ENCODE measurements at places on chromosomes 5 and 9.

DNA sequence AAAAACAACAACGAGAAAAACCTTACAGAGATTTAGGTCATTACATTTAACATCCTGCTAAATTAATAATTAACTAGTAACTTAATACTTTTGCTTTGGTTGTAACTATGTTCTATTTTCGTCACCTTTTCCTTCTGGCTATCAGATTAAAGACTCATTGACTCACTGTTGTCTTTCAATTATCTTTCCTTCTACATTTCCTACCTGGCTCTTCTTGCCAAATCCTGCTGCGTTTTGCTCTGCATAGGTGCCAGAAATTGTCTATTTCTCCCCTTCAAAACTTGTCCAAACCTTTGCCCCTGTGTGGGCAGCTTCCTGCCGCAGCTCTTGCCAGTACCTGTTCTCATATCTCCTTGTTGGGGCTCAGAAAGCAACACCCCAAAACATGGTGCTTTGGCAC is 235.5 kb upstream of the ZNF608 start:
- DNase-seq: no peak

DNA sequence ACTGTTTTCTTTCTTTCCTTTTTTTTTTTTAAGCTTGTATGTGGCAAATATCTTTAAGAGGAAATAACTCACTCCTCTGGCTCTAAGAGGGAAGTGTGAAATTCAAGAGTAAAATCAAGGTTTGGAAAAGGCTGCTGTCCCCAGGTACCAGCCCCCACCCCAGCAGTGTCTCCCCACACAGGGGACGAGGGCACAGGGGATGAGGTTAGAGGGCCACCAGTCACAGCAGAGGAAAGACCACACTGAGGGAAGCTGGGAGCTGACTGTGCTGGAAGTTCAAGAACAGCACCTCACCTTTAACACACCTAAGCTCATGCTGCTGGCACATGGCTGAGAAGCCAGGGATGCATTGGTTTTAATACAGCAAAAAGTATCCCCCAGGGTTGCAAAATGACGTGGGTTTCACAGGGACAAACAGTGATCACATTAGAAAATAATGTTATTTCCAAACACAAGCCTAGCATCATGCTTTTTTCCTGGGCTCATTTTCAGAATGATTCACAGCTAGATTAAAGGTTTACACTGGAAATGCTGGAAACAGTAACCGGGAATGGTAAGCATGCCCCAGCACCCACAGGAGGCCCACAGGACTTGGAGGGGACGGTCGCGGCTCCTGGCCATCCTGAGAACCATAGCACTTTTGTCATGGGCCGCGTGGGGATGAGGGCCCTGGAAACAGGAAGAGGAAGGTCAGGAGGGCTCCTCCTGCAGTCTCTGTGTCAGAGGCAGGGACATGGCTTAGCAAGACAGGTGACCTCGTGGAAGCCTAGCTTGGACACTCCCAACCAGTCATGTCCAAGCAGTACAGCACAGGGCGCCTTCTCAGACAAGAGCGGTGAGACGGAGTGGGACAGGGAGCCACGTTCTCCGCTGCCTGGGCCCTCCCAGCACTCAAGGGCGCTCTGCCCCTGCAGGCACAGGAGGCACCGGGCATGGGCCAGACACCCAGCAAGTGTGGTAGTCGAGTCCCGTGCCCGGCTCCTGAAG is 6.9 kb downstream of the LPCAT1 start:
- DNase-seq: peak; percentile 1

GRCh38 chr9:34810187-34810524 is 100.2 kb upstream of the CCL21 start:
- DNase-seq: no peak

GRCh38 chr5:157217289-157218024 is 36.8 kb downstream of the ITK start:
- DNase-seq: no peak

GRCh38 chr5:95009812-95010211 is 275.1 kb downstream of the MCTP1 start:
- DNase-seq: no peak

- no peak for DNase-seq
Measured at GRCh38 chr9:90773617-90774016, 28.0 kb upstream of the SYK start.

GRCh38 chr9:137085920-137086530 is 760 bp upstream of the MAN1B1 start:
- peak; percentile 52 for DNase-seq

DNA sequence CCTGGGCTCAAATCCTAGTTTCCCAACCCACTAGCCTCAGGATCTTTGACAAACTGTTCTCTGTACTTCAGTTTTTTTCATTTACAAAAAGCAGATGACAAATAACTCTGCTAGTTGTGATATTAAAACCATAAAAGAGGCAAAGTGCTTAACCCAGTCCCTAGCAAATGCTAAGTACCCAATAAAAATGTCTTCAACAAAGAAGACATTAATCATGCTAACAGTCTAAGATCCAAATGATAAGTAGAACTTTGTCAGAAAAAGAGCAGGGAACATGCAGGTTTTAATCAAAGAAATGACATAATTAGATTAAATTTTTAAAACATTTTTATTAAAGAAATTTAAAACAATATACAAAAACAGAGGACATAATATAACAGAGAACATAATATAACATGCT is 203.0 kb upstream of the ADRA1B start:
- no peak for DNase-seq

DNA sequence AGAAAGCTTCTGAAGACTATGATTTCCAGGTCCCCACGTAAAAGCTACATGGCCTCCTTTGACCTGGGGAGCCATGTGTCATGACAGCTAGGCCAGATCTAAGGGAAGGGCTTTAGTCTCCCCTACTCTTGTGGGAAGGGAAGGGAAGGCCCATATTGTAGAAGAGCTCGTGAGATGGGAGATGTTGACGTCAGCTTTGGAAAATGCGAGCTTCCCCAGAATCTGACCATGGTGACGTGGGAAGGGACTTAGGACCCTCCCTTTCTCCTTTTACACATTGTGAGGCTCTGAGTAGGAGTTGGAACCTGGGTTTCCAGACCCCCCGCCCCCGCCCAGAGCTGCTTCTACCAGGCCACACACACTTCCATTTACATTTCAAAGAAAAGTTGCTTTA is 165.5 kb downstream of the SYK start:
- DNase-seq: no peak

DNA sequence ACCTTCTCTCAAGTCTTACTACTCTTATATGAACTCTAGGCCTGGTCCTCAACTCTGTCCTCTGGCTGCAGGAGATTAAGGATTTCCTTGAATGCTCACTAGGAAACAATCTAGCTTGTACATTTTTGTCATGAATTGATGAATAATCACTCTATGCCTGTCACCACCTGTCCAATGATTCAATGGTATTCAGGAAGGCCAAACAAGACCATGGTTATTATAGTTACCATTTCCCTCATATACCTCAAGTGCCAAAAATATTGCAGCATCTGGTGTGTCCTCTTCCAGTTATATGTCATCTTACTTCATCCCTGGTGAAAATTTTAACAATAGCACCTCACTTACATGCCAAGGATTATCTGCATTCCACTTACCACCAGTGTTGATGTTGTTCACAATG is 179.0 kb upstream of the MOCS2 start:
- DNase-seq: no peak

DNA sequence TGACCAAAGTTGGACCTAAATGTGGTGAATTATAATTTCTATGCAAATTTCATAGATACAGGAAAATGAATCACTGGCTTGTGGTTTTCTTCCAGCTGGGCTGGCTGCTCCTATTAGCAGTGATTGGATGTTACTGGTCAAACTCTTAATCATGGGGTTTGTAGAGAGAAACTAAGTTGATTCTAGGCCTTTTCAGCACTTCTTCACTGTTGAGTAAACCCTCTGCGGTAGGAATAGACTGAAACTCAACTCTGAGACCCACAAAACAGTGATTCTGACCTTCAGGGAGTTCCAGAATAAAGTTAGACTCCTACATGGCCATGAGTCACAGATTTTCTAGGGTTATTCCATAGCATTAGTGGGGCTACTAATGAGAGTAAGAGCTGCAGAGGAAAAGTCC is 47.9 kb upstream of the FKTN start:
- DNase-seq: no peak

DNA sequence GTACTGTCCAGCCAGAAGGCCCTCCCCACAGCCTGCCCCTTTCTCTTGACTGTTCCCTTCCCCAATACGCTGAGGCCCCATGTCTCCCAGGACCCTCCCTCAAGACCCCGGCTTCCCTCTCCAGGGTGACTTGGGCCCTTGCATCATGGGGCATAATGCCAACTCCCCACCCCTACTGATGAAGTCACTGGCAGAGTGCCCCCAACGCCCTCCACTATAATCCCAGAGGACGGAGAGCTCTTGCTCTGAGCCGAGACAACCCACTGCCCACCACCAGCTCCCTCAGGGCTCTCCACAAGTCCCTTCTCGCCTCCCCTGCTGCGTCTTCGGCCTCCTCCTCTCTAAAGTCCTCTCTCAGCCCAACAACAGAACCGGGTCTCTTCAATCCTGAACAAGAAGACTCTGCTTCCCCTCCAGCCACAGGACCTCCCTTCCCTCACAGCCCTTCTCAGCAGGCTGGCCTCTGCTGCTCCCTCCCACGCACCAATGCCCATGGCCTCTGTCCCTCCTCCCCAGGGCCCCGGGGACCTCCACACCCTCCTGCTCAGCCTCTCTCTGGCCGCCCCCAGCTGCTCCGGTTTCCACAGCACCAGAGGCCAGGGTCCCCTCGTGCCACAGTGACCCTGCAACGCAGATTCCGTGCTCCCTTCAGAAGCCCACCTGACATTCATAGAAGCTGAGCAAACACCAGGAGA is 47.6 kb downstream of the ADAMTS2 start:
- no peak for DNase-seq

DNA sequence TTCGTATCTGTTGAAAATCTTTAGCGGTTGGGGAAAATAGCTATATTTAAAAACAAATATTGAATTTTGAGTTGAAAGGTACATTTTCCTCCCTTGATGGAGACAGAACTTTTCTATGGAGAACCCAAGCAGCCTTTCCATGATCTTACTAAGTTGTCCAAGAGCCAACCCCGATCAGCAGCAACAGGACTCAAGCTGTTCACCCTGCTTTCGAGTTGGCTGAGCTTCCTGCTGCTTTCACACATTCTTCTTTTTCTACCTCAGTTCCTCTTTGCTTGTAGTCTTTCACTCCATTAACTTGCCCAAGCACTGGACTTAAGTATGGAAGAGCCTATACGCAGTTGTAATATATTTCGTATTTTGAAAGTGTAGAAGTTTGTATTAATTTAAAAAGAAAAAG is 59.4 kb downstream of the IL6ST start:
- DNase-seq: no peak

GRCh38 chr5:171509467-171509866 is 90.0 kb downstream of the FGF18 start:
- no peak for DNase-seq

GRCh38 chr5:1156033-1156753 is 44.3 kb upstream of the SLC12A7 start:
- no peak for DNase-seq

- DNase-seq: no peak
Measured at GRCh38 chr5:128782446-128782845, 182.8 kb upstream of the SLC27A6 start.

DNA sequence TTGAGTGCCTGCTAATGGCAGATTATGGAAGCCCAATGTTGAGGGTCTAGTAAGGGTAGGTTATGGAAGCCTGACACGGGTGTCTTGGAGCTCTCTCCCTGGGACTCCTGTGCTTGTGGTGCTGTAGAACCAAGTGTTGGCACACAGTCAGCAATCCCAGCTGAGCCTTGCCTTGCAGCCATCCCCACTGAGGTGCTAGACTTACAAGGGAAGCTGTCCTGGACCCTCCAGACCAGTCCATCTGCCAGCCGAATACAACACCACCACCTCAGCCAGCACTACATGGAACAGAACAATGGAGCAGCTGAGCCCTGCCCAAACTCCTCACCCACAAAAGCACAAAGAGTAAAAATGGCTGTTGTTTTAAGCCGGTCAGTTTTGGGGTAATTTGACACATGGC is 90.5 kb upstream of the DNAH5 start:
- no peak for DNase-seq

DNA sequence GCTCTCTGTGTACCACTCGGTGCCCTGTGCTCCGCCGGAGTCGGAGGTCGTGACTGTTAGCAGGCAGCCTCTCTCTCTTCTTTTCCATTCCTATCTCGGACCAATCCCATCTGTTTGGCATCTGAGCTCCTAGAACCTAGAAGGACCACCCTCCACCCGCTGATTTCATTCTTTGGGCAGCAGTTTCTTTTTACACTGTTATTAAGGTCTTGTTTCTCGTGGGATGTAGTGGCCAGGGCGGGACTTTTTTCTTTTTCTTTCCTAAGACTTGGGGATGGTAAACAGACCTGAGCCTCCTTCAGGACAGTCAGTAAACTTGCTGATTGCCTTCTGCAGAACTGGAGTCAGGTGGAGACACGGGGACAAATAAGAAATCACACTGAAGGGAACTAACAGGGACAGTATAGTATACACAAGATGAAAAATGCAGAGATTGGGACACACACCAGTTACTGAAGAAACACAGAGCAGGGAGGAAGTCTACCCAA is 500 bp downstream of the URM1 start:
- DNase-seq: no peak

- DNase-seq: no peak
Measured at GRCh38 chr9:94153905-94154304, 69.6 kb downstream of the PTPDC1 start.

DNA sequence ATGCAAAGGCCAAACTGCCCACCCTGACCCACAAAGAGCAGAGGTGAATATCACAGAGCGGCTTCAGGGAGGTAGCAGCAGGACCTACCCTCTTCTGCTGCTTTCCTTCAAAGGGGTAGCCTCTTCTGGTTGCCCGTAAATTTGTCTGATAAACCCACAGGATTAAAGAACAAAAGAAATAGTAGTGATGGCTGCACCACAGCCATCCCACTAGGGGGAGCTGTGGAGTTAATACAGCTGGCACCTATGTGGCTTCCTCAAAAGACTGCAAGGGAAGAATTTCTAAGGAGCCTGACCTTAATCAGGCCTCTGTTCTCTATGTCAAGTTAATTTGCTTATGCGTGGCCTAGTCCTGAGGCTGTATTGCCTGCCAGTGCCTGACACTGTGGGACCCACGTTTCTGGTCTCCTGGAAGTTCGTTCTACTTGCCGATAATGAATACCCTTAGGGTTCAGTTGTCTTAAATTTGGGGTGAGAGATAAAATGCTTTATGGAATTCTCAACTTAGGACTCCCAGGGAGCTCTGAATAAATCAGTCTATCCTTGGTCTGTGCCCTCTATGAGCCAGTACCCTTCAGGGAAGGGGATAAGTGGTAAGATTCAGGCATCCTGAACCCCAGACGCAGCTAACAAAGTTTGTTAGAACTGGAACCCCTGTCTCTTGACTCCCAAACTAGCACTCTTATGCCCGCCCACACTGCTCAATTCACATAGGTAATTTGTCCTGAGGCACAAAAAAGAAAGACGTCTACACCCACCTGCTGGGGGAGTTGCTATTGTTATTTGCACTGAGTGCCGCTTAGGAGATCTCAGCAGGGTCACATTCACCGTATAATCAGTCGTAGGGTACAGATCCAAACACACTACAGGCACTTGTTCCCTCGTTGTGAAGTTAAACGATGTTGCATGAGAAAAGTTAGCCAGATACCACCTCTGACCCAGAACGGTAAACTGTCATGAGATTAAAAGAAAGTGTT is 77.1 kb downstream of the SUSD1 start:
- peak; percentile 68 for DNase-seq

Data from activated naive CD8-positive, alpha-beta T cell treated with anti-CD3 and anti-CD28 coated beads, Interleukin-2, amount 50 U/mL, for 24 hours (primary cell).